ENCODE measurements at places on chromosomes 6 and 20. TPM values are rescaled to one million over a fixed set of nuclear protein-coding genes. Genes with fewer than 3 reads are reported as not detected.

HLA-F gene
- total RNA-seq, result 66.5 TPM

TCF21 gene
- total RNA-seq, result 5.2 TPM

HLA-DRB5 gene
- 118 TPM for total RNA-seq

HNF4A gene
- 0.51 TPM for total RNA-seq

CDH4 gene
- not detected for total RNA-seq

RNF182 gene
- total RNA-seq, result 1.7 TPM

SAPCD1 gene
- total RNA-seq, result 2.0 TPM

C20orf202 gene
- total RNA-seq, result 0.32 TPM

Measured in mesenteric fat pad (tissue), 1 donor.